ENCODE measurements at places on chromosomes 1 and 21. TPM values are rescaled to one million over a fixed set of nuclear protein-coding genes. Genes with fewer than 3 reads are reported as not detected.
A peak's percentile ranks its signal among the peaks of the same experiment; 100 is the strongest.

Gene DIO1
- total RNA-seq = not detected

- no peak for DNase-seq
Measured at GRCh38 chr1:91672601-91673161, 172.0 kb downstream of the CDC7 start.

Gene RPTN
- total RNA-seq = not detected

DNA sequence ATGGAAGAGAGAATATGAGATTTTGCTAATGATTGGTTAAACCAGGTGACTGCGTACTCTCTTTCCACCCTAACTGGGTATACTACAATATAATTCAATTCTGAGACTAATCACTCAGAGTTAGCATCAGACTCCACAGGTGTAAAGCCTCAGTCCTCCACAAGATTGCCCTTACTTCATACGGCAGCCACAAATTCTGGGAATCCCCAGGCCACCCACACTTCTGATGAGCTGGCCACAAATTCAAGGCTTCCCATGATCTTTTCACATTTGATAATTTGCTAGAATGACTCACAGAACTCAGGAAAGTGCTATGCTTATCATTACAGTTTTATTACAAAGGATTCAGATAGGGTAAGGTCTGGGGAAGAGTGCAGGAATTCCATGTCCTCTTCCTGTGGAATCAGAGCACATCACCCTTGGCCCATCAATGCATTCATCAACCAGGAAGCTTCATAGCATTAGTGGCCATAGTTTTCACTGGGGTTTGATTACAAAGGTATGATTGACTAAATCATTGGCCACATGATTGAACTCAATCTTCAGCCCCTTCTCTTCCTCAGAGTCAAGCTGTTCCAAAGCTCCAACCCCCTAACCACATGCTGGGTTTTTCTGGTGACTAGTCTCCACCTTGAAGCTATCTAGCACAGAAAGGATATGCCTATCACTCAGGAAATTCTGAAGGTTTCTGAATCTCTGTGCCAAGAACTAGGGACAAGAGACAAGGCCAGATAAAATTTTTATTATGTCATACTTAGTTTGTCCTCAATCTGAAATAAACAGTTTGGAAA is 131.7 kb downstream of the HHIPL2 start:
- no peak for DNase-seq

DNA sequence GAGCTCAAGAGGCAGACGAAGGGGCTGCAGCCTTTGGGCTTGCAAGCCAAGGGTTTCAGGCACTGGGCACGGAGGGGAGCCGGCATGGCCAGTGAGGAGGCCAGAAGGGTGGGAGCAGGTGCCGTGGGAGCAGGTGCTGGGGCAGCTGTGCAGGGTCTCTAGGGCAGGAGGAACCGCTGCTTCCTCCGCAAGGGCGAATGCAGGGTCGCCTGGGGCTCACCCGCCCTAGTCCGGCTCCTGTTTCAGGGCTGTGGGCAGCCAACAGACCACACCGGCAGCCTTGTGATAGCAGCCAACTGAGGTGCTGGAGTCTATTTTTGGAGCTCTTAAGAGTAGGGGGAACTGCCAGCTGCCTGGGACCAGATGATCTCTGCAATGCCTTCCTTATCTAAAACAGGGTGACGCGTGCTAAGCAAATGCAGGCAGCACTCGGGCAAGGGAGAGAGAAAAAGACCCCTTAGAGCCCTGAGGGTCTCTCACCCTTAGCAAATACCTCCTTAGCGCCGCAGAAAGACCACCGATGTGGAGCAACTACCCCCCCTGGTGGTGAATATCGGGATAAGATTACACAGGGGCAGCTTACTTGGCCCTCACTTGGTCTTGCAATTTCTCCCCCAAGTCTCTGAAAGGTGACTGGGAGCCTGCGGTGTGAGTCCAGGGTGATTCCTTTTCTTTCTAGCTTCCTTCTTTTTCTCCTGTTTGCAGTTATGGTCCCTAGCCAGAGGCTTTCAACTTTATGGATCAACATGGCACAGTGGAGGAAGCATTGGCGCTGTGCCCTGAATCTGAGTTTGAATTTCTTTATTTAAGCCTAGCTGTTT is 20.7 kb upstream of the MAPKAPK2 start:
- peak; percentile 88 for DNase-seq

Gene IL10RB
- 27.8 TPM for total RNA-seq

DNA sequence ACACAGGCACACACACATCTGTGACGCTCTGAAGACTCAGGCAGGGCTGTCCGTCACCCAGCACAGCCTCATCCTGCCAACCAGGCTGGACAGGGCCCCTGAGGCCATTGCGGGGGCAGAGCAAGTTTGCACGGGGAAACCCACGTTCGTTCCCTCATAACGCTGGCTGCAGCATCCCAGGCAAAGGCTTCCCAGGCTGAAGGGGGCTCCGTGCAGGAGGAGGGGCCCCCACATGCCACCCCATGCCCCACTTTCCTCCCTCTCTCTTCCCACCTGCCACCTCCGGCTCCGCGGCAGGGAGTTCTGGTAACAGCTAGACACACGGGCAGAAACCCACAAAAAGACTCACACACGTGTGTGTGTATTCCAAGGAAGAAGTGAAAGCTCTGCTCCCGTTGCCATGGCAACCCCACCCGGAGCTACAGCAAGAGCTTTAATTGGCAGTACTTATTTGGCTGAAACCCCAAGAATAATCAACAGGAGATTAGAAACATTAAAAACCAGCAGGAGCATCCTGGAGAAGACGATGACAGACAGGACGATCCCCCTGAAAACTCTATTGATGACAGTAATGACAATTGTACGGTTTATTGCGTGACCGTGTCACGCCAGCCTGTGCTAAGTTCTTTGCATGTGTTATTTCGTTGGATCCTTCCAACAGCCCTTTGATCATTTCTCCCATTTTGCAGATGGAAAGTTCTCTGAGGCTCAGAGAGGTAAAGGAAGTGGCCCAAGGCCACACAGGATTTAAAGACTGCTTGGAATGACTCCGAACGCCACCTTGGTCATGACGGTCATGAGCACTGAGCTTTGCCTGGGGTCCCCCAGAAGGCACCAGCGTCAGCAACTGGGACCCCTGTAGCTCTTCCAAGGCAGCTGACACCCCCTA is 247.1 kb downstream of the NPHP4 start:
- no peak for DNase-seq

Gene KLHDC7A
- total RNA-seq = not detected

DNA sequence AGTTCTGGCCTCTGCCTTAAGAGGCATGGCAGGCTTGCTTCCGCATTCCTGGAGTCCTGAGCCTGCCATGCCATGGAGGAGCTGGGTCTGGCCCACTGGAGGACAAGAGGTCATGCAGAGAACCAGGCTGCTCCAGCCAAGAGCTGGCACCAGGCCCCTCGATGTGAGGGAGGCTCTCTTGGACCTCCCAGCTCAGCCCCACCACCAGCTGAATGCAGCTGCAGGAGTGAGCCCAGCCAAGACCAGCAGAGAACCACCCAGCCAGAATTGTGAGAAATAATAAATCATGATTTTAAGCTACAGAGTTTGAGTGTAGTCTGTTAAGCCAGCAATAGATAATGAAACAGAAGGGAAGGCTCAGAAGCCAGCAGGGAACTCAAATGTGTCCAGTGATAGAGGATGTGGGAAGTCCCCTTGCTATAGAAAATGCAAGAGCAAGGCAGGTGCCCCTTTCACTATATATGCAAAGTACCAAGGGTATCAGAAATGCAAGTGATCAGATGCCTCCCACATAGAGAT is 118.4 kb downstream of the HIVEP3 start:
- peak; percentile 32 for DNase-seq

GRCh38 chr1:245108246-245108645 is 46.5 kb upstream of the KIF26B start:
- no peak for DNase-seq

DNA sequence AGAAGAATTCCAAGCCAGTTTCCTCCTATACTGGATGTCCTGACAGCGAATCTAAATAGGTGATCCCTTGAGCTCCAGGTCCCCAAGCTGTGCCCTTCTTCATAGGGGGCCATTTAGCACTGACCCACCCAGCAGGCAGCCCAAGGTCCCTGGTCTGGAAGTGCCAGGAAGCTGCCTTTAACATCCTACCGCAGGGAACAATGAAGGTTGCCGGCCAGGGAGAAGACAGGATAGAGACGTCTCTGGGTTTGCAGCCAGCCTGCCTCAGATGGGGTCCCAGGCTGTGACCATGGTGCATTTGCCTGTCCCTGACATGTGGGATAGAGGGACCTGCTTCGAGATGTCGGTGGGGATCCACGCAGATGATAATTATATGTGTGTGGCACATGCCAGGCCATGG is 2.7 kb upstream of the RIPK4 start:
- DNase-seq = no peak

DNA sequence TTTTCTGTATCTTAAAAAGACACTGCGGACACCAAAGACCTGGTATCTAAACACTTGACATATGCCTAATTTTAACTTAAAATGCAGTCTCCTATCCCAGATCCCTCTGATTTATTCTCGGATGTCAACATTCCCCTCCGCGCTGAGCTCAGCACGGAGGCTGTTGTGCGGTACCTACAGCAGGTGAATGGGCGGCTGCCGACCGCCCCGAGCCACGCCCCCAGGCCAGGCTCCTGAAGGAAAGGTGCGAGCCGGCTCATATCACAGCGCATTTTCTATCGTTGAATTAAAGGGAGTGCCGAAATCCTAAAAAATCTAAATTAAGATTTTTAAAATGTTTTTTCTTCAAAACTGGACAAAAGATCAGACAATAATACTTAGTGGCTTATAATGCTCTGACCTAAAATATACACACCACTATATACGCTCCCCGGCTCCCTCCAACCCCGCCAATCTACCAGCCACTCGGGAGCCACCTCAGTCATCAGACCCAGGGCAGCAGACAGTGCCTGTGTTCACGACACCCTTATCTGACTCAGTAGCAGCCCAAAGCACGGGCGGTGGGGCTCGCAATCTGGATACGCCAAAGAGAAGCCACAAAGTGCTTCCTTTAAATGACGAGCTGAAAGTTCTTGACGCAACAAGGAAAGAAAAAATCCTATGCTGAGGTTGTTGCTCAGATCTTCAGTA is 4.1 kb downstream of the WRAP73 start:
- DNase-seq = no peak

All from natural killer cell (primary cell).